Neuronal stem cell (in vitro differentiated cells): ENCODE measurements at places on chromosomes 2 and 18.

GRCh38 chr2:224630659-224631550, 45.7 kb upstream of the CUL3 start:
- no peak for DNase-seq

DNA sequence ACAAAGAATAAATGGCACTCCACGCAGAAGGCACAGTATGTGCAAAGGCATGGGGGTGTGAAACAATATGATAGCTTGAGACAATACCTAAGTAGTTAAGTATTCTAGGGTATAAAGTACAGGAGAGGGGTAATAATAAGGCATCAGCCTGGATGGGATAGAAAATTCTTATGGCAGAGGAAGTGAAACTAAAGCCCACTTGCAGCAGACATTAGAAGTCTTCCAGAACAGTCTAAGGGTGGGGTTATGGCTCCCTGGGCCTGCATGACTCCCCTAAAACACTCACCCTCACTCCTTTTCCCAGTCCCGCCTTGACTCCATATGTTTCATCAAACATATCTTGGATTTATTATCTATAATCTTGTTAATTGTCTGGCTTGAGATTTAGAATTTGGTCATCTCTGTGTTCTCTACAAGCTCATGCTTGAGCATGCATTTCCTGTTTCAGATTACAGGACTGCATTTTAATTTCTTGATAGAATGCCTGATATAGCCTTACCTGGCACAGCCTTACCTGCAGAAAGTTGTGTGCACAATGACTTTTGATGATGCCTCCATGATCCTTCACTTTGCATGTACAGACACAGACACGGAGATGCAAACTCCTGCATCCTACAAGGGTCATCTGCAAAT, 28.5 kb upstream of the TMBIM1 start:
- no peak for DNase-seq

DNA sequence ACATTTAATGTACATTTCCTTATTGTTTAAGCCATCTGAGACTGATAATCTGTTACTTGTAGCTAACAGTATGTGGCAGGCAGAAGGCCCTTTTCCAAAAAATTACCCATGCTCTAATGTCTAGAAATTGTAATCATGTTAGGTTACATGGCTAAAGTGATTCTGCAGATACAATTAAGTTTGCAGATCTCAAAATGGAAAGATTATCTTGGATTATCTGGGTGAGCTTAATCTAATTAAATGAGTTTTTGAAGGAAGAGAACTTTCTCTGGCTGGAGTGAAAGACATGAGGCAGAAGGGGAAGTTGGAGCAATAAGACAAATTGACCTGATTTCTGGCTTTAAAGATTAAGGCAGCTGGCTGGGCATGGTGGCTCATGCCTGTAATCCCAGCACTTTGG, 76.3 kb downstream of the MBD2 start:
- no peak for DNase-seq

DNA sequence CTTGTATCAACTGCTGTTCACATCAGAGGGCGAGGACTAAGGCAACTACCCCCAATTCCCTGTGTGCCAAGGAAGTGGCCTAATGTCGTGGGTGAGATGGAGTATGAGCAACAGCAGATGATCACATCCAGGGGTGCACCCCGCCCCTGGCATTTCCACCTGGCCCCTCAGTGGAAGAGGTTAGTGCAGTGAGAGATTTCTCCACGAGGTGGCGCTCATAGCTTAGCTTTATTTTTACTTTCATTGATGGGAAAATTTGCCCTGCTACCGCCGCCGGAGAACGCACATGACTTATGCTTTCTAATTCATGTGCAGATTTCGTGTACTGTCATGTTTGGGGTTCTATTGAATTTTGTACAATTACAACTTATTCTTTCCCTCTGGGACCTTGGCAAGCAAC, 470.6 kb upstream of the MEX3C start:
- peak; percentile 63 for DNase-seq

GRCh38 chr2:204292439-204292838, 252.8 kb upstream of the PARD3B start:
- no peak for DNase-seq

GRCh38 chr2:182077023-182077422, 91.4 kb downstream of the PPP1R1C start:
- no peak for DNase-seq

DNA sequence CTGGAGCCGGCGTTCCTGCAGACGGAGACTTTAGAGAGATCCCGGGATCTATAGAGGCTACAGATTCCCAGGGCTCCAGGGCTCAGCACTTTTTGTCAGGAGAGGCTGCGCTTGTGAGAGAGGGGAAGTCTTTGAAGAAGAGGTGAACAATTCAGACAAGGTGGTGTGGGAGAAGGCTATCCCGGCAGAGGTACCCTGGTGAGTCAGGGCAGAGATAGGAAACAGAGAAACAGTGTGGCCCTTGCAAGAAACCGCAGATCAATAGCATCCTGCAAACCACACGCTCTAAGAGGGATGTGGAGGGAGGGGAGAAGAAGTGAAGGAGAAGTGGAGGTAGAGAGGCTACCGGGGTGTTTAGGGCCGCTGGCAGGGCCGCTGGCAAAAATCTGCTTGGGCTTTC, 160.5 kb upstream of the APCDD1 start:
- DNase-seq, result no peak

GRCh38 chr18:30618567-30618966, 424.0 kb downstream of the DSC3 start:
- DNase-seq, result no peak
